ENCODE measurements at places on chromosomes 12 and 14.

DNA sequence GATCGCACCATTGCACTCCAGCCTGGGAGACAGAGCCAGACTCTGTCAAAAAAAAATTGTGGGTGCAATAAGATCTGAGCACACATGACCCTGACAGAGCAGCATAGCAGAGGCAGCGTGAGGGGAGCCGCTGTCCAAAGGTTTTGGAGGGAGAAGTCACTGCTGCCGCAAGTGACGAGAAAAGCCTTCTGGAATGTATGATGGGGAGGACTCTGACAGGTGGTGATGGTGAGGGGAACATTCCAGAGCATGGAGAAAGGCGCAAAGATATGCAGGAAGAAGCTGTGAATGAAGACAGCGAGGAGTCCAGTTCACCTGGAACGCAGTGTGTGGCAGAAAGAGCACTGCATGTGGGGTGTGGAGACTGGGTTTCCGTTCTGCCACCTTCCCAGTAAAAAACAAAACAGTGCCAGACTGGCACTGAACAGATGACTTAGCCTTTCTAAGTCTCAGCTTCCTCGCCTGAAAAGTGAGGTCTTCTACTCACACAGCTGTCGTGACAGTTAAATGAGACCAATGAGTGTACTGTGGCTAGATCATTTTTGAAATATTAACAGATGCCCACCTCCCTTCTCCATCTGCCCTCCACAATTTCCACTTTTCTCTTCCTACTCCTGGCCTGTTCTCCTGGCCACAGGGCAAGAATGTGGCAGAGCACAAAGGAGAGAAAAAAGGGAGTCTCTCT lies 53.4 kb upstream of the PTHLH start:
- no peak for DNase-seq

DNA sequence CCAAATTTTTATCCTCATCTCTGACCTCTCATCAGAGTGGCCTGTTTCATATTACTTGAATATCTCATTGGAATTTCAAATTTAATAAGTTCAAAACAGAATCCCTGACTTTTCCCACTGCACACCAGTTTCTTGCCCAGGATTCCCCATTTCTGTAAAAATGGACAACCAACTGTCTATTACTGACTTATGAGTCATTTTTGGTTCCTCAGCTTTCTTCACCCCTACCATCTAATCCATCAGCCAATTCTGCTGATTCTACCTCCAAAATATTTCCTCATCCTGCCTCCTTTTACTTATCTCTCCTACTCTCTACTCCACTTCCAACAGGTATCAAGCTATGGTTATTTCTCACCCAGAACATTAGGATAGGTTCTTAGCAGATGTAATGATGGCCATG lies 44.2 kb downstream of the TMX1 start:
- no peak for DNase-seq

- no peak for DNase-seq
These were observed 13.3 kb downstream of the C12orf75 start for GRCh38 chr12:105343836-105344235.

GRCh38 chr12:21559855-21560569 lies 33.9 kb downstream of the SPX start:
- peak; percentile 49 for DNase-seq

DNA sequence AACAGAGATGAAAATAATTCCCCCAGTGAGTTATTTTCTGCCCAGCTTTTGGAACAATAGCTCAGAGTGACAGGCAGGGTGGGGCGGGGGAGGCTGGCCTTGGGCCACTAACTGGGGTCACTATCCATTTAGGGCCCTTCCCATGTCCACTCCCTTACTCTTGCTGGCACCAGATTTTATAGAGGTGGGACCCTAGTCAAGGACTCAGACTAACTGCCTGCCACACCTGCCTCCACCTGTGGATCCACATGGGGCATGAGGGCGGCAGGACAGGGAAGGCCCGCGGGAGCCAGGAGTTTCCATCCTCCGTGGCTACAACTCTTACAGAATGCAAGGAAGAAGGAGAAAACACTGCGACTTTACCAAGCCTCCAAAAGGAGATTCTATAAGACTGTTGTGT lies 10.1 kb downstream of the VDR start:
- DNase-seq = no peak

GRCh38 chr12:51883998-51884675 lies 3.8 kb upstream of the ANKRD33 start:
- DNase-seq = no peak

DNA sequence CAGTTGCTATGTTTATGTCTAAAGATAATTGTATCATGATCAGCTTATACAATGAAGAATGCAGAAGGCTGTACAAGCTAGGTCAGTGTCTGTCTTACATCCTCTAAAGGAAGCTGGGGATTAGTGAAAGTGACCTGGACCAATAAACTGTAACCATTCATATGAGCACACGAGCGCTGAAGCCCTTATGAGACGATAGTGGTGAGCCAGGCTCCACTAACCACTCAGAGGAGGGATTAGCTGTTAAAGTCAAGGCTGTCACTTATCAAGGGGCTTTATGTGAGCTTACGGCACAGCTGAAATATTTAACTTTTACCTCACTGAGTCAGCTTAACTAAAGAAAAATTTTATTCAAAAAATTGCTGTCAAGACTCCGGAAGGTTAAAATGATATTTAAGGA lies 30.3 kb downstream of the NDUFA12 start:
- DNase-seq = no peak

DNA sequence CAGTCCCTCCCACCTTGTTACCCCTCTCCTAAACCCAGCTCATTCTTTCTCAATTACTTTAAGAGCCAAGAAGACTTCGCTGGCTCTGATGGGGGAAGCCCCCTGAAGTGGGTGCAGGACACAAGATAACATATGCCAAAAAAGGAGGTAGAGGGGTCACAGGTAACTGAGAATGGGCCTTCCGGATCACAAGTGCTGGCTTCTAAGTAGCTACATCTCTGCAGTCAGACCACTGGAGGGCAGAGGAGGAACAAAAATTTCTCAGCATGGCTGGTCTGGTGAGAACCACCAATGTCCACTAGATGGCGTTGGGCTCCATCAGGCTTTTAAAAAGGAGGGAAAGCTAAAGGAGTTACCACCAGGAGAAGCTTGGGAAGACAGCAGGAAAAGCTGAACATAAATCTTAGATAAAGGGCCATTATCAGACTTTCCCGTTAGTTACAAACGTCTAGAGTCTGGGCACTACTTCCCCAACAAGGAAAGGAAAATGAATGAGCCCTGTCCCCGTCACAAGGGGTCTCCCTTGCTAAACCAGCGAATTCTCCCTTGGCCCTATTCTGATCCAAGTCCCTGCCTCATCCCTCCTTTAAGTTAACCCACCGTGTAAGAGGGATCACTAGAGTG lies 11.6 kb upstream of the CDH24 start:
- DNase-seq = peak; percentile 96

GRCh38 chr14:105987563-105987962 lies 461.2 kb downstream of the TMEM121 start:
- no peak for DNase-seq

All from fibroblast of the aortic adventitia (primary cell).